ENCODE measurements at places on chromosomes 3 and 15.
A peak's percentile ranks its signal among the peaks of the same experiment; 100 is the strongest.

GRCh38 chr3:197286678-197287077 is 11.7 kb downstream of the DLG1 start:
- DNase-seq: no peak

- DNase-seq: no peak
Measured at GRCh38 chr15:100291106-100291505, 50.7 kb downstream of the ADAMTS17 start.

DNA sequence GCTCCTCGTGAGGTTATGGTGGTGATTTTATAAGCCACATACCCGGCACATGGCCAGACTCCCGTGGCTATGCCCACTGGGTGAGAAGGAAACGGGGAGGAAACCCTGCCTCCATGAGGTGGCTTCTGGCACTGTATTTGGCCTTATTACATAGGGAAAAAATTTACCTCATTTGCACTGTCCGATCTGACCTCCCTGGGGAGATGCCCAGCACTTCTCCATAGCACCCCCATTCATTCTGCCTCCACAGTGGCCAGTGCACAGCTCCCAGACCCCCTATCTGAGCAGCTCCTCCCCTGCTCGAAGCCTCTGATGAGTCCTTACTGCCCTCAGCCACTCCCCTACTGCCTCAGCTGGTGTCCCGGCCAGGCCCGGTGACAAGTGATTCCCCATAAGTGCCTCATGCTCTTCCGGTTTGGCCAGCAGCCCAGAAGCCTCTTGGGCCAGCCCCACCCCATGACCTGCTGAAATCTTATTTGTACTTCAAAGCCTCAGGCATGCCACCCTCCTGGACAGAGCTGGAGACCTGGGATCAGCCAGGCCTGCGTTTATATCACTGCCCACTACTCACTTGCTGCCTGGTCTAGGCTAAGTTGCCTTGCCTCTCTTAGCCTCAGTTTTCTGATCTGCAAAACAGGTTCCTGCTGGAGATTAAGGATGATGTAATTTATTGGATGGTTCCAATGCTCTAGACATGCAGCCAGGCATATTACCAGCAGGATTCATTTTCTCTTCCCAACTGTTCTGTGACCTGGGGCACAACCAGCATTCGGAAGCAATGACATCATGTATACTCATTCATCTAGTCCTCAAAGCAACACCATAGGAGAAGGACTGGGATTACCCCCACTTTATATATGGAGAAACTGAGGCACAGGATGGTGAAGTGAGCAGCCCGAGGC is 30.6 kb upstream of the SLC6A6 start:
- no peak for DNase-seq

DNA sequence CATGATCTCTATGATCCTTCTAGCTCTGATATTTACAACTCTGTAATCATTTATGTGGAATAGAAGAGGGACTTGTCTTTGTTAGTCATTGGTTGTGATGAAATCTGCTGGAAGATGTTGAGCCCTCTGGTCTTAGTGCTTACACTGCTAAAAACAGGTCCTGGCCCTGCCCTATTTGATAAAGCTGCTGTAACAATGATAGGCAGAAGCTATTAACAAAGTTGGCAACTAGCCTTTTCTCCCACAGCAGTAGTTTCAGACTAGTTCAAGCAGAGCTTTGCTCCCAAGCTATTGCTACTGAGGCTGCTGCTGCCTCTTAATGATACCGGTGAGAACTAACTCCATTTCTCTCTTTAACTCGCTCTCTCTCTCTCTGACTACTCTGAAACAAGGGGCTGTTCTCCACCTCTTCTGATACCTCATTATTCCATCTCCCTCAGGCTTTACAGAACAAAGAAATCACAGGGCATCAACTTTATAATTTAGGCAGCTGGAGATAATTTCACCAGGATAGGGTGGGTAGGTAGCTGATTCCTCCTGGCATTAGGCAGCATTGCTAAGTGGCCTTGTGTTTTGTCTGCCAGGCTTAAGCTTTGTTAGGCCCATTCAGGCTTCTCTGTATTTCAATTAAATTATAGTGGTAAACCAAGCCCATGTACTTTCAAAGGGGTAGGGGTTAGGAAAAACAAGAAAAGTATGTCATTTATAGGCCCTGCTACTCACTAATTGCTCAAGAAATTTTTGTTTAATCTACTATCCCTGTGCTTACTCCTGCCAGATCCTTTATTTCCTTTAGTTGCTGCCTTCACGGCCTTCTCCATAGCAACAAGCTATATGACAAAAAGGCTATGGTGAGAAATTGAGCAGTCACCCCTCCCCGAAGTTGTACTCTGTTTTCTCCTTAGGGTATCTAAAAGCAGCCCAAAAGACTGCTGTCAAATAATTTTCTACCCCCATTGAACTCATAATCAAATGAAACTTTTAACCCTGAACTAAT is 139.6 kb downstream of the RBPMS2 start:
- no peak for DNase-seq

- peak; percentile 17 for DNase-seq
Measured at GRCh38 chr3:129690406-129690805, 83.9 kb upstream of the PLXND1 start.

DNA sequence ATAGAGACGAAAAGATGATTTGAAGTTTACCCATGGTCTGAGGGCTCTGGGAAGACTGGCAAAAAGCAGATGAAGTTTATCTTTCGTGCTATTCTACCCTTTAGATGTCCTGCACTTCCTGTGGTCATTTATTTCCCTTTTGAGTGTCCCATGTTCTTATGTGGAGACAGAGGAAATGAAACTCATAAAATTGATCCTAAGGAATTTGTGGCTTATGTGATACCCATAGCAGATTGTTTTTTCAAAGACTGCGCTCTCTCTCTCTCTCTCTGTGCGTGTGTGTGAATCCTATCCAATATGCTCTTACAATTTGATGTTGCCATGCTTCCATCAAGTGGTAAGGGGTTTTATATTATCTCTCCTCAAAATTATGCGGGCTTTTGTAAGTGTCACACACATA is 607.5 kb upstream of the DPPA4 start:
- DNase-seq: no peak

All from T-helper 22 cell (primary cell).